ENCODE measurements at places on chromosomes 5 and 9.

DNA sequence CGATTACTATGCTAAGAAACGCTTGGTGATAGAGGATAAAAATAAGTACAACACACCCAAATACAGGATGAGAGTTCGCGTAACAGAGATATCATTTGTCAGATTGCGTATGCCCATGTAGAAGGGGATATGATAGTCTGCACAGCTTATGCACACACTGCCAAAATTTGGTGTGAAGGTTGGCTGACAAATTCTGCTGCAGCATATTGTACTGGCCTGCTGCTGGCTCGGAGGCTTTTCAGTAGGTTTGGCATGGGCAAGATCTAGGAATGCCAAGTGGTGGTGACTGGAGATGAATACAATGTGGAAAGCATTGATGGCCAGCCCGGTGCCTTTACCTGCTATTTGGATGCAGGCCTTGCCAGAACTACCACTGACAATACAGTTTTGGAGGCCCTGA lies 208.4 kb downstream of the PDZD2 start:
- no peak for DNase-seq

- no peak for DNase-seq
These were observed 795.7 kb upstream of the ACO1 start for GRCh38 chr9:31588756-31589155.

DNA sequence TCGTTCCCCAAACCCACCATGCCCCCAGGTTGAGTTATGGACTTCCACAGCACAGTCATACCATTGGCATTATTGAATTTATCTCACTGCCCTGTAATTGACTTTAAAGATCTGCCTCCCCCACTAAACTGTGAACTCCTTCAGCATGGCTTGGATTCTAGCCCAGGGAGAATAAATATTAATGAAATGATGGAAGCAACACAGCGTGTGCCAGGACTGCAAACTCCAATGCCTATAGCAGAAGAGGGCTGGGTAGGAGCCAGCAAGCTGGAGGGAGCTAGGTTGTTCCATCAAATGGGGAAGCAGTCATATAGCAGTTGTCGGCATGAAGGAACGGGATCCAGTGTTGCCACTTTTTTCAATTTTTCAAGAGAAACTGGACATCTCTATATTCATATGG lies 69.0 kb upstream of the MSX2 start:
- no peak for DNase-seq

DNA sequence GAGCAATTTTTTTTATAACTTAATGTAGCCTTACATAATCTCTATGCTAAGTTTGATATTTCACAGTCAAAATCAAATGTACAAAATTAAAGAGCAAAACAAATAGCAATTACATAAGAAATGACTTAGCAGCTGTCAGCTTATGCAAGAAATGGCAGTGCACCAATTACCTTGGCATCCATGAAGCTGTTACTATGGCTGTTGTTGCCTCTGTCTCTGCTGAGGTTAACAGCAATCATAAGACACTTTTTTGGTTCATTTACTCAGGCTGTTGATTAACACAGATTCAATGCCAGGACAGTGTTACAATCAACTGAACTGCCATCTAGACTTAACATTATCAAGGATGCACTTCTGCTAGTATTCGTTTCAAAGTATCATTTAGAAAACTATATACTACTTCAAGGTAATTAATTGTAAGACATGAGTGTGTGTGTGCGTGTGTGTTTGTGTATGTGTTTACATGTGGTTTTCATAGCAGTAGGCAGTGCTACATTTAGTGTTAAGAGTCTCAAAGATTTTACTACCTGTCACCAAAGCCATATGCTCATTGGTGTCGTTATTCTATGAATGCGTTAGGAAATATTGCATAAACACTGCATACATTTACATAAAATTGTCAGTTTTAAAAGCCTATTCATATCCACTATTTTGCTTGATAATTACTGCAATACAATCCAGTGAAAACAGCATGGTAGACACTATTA lies 1084.2 kb upstream of the COX7C start:
- DNase-seq = no peak

DNA sequence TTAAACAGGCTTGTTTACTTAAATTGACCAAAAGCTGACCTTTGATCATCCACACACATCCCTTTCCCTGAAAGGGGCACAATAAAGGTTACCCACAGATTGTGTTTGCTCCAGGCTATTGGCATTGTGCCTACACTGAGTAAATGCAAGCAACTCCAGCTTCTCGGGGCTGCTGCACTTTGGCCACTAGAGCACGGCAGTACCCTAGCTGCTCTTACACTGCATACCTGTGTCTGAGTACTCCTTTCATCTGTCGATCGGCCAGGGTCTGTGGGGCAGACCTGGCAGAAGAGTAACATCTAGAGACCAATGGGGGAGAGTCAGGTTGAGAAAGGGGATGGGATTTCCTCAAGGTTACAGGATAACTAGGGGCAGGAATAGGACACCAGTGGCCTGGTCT lies 281.9 kb upstream of the NMUR2 start:
- no peak for DNase-seq

DNA sequence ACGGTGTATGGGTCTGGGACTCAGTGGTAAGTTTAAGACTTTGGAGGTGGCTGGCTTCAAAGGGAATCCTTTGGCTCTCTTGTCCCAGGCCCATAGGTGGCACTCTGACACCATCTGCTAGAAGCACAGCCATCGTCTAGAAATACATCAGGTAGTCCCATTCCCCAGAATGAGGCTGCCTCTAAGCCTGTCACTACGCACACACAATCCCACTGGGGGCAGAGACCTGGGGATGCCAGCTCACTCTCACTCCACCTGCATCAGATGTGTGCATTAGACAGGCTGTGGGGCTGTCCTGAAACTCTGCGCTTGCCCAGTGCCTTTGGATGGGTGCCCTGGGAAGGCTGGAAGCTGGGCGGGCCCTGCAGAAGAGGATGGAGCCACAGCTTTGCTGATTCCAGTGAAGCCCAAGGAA lies 127.5 kb upstream of the PANK3 start:
- no peak for DNase-seq

- DNase-seq = no peak
These were observed 580.7 kb downstream of the KIF4B start for GRCh38 chr5:155594270-155594669.

All from activated naive CD4-positive, alpha-beta T cell treated with Interleukin-2 at 50 U/mL for 16 hours (primary cell).